Pancreas (tissue), 10 donors: ENCODE measurements at places on chromosomes 5 and 9. TPM values are rescaled to one million over a fixed set of nuclear protein-coding genes. Genes with fewer than 3 reads are reported as not detected.

F12 gene
- 2.2 TPM for polyA plus RNA-seq

MARVELD2 gene
- 5.6 TPM for polyA plus RNA-seq

C9 gene
- polyA plus RNA-seq, result not detected

GRXCR2 gene
- not detected for polyA plus RNA-seq

HNRNPH1 gene
- polyA plus RNA-seq, result 395 TPM

SLC2A8 gene
- polyA plus RNA-seq, result 18.9 TPM

PCDHGC3 gene
- 20.0 TPM for polyA plus RNA-seq

DNA sequence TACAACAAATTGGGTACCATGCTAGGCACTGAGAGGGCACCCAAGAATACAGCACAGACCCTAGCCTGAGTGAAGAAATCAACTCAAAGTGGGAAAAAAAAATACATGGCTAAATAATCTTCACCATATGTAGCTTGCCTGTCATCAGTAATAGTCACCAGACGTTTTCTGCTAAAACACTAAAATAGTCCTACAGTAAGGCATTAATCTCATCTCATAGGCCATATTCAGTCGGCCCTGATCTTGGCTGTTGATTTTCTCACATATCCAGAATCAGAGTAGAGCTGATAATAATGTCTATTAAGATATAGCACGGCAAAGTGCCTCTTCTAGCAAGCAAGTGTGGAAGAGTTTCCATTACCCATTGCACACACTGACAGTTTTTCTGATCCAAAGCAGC is 322.1 kb upstream of the SLC30A5 start:
- no peak for DNase-seq

DNA sequence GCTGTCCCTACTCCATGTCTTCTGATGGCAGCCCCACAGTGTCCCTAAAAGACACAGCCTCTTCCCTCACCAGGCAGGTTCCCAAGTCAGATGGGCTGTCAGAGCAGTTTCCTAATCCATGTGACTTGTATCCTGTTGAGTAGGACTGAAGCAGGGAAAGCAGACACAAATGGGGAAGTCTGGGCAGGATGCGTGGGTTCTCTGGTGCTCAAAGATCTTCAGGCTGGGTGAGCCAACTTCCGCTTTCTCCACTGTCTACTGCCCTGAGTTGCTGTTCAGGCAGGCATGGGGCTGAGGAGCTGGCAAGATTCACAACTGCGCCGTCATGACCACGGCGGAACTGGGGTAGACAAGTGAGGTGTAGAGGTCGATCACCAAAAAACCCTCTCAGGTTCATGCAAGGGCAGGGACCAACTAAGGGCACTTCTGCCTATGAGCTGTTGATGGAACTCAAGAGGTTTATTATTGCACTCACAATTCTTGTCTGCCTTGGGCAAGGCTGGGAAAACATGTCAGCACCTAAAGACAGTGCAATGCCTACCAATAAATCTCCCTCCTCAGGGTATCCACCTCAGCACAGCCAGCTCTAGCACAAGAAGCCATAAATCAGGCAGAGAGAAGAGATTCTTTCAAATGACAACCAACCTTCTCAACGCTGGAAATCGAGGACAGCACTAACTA is 83.4 kb downstream of the RAPGEF1 start:
- DNase-seq, result no peak

GRCh38 chr5:176818391-176819098 is 8.2 kb downstream of the UNC5A start:
- DNase-seq, result no peak

GRCh38 chr9:82129708-82130107 is 141.1 kb downstream of the SPATA31D1 start:
- DNase-seq, result no peak

GRCh38 chr5:150729859-150730258 is 29.0 kb downstream of the DCTN4 start:
- no peak for DNase-seq

DNA sequence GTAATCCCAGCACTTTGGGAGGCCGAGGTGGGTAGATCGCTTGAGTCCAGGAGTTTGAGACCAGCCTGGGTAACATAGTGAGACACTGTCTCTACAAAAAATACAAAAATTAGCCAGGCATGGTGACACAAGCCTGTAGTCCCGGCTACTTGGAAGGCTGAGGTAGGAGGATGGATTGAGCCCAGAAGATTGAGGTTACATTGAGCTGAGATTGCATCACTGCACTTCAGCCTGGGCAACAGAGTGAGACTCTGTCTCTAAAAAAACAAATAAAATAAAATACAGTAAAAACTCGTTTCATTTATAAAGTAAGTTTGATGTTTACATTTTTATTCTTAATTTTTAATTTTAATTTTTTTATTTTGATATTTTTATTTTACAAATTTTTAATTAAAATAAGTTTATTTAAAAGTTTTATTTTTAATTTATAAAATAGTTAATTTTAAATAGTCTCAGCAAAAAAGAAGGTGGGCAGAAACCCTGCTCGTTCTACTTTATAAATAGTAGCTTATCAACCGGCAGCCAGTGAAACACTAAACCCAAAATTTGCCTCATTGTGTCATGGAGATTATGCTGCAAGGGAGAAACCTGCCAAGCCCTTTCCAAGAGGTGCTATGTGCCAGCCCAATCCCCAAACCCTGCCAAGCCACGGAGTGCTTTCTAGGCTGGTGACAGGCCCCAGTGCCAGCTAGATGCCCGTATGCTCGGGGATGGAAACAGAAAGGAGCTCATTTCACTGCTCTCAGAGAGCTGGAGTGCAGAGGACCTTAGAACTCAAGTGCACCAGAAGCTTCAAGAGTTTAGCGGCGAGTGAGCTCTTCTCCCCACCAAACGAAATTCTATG is 38.9 kb downstream of the SERINC5 start:
- DNase-seq, result peak; percentile 65

DNA sequence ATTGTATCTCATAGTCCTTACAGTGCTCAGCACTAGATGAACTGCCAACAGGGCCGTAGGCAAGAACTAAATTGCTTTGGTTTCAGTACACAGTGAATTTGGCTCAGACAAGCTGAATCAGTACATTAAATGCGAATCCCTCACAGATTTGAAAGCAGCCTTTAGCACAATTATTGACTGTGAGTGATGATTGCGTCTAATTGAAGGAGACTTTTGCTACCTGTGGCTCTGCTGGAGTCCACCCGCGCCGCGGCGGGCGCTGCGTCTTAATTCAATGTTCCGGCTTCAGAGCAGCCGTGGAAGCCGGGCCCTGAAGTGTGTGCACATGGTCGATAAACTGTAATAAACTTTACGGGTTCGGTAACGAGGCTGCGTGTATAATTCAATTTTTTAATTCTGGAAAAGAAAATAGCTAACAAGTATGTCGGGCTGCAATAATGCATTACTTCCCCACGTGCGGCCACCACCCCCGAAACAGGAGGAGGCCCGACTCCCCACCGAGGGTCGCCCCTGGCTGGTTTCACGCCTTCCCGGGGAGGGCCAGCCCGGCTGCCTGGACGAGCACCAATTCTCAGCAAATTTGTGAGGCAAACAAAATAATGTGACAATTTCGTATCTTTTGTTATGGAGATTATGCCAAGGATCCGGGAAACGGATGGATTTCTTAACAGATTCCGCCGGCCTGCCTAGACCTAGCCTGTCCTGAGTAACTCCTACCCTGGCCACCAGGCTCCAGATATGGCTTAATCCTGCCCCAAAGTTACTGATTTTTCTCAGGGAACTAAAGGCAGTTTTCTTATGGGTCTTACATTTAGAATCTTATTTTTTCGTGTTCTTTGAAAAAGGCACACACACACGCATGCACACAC is 269.4 kb upstream of the IRX1 start:
- DNase-seq, result no peak

GRCh38 chr5:68547056-68547455 is 331.5 kb downstream of the PIK3R1 start:
- DNase-seq, result no peak

- no peak for DNase-seq
These were observed 30.9 kb downstream of the LNPEP start for GRCh38 chr5:96966801-96967200.

DNA sequence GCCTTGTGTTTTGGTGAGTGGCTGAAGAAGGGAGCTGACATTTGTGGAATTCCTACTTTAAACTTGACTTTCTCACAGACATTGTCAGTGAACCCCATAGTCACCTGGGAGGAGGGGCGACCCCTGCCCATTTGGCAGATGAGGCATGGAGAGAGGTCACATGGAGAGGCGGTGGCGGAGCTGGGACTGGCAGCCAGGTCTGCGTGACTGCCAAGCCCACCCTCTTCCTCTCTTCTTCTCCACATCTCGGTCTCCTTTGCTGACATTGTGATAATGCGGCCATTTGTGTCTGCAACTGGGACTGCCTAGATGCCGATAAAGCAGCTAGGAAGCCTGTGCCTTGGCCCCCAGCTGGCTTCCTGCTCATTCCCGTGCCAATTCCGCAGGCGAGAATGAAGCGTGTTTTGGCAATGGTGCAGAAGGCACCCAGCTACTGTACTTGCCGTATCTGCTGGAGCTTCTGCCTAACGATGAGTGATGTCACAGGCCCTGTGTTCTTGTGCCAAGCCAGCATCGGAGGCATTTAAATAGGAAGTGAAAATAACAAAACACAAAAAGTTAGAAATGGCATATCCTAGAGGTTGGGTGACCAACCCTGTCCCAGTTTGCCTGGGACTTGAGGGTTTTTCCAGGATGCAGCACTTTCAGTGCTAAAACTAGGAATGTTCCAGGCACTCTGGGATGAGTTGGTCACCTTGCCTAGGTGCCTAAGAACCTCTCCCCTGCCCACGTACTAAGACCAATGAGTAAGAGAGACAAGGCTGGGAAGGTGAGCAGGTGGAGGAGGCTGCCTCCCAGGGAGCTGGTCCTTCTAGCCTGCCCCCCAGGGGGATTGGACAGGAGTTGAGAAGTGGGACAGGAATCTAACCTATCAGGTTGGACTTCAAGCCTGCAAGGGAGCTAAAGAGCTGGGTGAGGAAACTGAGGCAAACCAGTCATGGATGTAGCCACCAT is 23.6 kb downstream of the OLFML2A start:
- no peak for DNase-seq

DNA sequence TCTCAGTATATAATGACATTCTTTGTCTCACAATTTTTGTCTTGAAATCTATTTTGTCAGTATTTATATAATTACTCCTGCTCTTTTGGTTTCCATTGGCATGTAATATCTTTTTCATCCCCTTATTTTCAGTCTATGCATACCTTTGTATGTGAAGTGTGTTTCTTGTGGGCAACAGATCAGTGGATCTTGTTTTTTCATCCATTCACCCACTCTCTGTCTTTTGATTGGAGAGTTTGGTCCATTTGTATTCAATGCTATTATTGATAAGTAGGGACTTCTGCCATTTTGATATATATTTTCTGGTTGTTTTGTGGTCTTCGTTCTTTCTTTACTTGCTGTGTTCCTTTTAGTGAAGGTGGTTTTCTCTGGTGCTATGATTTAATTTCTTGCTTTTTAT is 10.9 kb downstream of the RIC1 start:
- DNase-seq, result no peak

DNA sequence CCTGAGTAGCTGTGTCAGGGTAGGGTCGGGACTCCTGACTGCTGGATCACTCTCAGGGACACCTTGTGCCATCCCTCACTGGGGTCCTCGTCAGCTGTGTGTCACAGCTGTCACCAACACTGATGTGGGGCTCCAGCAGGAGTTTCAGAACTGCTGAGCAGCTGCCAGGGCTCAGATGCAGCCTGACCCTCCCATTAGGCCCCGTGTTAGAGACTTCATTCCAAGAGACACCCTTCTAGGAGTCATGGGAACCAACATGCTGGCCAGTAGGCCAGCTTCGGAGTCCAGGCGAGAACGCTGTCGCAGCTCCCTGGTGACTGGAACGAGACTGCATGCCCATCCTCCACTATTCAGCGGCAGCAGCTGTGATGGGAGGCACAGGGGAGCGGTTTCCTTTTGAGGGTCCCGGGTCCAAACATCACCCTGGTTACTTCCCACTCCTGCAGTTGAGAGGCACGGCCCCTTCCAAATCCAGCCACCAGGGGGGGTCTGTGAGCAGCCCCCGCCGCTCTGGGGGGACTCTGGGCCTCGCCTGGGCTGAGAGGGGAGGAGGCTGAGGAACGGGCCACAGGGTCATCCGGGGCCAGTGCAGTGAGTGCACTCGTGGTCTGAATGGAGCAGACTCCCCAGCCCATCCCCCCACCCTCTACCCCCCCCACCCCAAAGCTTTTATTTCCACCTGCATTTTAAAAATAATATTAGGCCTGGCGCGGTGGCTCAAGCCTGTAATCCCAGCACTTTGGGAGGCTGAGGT is 12.6 kb upstream of the TCF7 start:
- peak; percentile 92 for DNase-seq

DNA sequence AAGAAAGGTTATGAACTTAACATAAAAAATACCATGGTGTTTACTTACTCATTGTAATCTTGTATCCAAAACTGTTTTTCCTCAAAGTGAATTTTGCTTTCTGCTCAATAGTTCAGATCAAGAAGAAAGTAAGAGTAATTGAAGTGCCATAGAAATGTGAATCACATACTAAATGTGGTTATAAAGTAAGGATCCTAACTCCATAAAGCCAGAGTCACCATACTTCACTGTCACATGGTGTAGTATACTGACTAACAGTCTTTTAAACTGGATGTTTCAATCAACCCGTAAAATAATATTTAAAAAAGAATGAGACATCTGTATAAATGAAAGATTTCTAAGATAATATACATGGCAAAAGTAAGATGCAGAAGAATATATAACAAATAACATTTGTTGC is 72.1 kb downstream of the NIPBL start:
- DNase-seq, result no peak

DNA sequence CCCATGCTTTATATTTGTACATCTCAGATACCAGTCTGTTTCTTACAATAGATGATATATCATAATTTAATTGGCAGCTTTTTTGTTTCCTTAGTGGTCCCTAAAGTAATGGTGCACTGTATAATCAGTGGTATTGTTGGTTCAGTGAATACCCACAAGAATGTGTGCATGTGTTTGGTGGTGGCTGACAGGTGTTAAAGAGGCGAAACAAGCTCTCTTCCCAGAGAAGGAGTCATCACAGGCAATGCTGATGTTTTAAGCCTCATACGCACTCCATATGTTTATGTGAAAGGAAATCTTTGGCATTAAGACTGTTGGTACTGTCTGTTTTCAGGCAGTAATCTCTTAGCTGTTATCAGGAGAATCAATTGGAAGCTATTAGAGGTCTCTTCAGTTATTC is 49.2 kb upstream of the KIAA1958 start:
- no peak for DNase-seq

DNA sequence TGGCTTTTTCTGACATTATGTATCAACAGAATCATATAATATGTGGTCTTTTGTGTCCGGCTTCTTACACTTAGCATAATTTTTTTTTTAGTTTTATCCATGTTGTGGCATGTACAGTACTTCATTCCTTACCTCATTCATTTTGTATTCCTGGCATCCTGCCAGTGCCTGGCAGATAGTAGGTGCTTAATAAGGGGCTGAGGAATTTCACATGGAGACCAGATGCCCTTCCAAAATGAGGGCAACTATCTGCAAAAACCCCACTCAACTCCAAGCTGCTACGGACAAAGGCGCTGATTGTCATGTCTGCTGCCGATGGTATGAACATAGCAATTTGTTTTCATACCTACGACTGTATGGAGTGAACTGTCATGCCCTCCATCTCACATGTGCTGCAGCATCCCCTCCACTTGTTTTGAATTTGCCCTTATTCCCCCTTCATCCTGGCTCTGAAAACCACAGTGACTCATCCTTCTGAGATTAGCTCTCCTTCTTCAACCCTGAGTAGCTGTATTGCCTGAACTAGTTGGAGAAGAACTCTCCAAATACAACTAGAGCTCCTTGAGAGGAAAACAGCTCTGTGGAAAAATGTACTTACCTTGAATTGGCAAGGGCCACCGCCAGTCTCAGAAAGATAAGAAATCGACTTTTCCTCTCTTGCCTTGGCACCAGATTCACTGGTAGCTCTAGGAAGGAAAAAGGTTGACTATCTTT is 41.3 kb upstream of the FOXE1 start:
- no peak for DNase-seq
